ENCODE measurements at places on chromosomes 1 and 21.
A peak's percentile ranks its signal among the peaks of the same experiment; 100 is the strongest.

DNA sequence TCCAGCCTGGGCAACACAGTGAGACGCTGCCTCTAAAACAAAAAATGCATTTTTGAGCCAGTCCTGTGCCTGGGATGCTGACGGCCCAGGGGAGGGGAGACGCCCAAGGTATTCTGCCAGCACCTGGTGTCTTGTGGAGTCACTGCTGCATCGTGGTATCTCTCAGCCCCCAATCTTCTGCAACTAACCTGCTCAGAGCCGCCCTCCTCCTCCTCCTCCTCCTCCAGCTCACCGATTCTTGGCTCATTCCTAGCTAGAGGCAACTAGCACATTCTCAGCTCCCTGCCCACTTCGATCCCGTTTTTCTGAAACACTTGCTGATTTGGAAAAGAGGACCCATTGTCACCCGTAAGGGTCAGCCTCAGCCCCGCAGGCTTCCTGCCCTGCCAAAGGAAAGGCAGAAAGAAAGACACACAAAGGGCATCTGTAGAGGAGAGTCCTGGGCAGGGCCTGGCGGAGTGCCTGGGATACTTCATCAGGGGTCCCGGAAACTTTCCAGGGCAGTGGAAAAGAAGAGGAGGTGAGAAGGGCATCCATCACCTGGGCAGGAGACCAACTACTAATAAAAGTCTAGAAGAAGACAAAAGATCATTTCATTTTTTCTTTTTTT is 20.7 kb downstream of the GPR157 start:
- DNase-seq, result no peak

GRCh38 chr1:46457178-46457577 is 32.5 kb upstream of the DMBX1 start:
- DNase-seq, result no peak

DNA sequence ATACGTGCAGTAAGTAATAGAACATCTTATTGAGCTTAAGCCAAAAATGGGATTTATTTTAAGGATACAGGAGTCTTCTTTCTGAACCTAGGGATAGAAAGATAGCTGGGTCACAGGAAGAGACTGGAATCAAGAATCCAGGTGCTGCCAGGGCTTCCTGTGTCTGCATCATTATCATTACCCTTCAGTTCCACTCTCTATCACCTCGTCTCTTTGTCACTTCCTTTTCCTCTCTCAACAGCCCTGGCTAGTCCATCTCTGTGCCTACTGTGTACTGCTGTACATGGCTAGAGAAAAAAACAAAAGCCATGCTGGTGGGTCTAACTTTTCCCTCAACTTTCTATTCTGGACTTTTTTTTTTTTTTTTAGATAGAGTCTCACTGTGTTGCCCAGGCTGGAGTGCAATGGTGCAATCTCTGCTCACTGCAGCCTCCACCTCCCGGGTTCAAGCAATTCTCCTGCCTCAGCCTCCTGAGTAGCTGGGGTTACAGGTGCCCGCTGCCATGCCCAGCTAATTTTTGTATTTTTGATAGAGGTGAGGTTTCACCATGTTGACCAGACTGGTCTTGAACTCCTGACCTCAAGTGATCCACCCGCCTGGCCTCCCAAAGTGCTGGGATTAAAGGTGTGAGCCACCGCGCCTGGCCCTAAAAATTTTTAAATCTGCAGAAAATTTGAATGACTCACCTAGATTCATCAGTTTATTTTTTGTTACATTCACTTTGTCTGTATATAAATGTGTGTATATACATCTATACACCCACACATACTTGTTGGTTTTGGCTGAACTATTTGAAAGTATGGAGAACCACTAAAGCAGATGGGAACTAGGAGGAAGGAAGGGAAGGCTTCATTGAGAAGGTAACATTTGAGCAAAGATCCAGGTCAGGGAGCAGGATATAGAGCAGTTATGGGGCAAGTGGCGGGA is 31.9 kb downstream of the UBE4B start:
- no peak for DNase-seq

DNA sequence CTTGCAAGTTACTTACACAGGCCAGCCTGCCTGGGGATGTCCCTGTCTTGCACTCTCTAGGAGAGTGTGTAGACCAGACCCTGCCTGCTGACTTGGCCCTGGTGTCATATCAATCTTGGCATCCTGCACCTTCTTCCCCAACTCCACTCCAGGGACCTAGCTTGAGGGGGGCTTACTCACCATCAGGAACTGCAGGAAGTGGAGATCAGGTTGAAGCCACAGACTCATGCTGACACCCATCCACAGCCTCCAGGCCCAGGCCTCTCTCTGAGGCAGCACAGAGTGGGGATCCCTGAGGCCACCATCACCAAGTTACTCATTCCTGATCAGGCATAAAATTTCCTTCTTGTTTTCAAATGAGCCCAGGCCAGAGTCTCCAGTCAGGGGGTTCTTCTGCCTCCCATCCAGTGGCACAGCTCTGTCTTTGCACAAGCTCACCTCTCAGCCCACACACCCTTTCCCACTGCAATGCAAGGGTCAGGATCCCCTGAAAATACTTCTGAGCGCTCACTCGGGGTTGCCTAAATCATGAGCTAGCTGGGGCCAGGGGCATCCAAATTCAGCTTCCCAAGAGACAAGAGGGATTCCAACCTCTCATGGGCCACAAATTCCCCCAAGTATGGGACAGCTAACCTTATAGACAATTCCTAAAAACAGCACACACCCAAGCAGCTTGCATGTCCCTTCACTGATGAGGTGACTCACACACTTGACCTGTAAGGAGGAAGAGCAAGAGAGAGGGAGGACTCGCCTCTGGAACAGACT is 33.5 kb downstream of the CSMD2 start:
- no peak for DNase-seq

DNA sequence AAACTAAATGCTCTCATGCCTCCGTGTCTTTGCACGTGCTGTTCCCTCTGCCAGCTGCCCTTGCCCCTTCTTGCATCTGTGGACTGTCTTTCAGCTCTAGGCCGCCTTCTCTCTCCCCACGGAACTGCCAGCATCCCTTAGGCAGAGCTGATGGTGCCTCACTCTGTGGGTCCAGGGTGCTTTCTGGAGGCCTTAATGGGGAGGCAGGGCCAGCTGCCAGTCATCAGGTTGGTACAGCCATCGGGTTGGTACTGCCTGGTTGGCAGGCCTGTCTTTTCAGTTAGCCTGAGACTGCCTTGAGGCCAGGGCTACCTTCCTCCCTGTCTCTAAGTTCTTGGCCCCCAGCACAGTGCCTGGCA is 61.4 kb upstream of the TARBP1 start:
- DNase-seq, result no peak

GRCh38 chr1:230899841-230900251 is 31.5 kb upstream of the C1orf198 start:
- DNase-seq, result no peak

- DNase-seq, result no peak
These were observed 8.4 kb downstream of the CD34 start for GRCh38 chr1:207902566-207902965.

DNA sequence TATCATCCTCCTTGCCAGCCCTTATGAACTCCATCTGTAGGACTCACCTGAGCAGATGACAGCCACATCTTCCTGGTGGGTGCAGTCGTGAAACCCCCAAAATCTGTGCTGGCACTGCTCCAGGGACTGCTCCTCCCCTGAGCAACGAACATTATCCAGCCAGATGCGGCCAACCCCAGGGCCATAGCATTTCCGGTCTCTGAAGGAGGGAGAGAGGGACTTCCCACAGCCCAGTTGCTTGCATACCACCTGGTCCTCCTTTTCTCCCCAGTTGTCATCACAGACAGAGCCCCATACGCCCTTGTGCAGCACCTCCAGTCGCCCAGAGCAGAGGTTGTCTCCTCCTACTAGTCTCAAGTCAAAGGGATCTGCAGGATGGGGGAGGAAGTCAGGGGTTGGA is 8.5 kb downstream of the CD5L start:
- DNase-seq, result no peak

DNA sequence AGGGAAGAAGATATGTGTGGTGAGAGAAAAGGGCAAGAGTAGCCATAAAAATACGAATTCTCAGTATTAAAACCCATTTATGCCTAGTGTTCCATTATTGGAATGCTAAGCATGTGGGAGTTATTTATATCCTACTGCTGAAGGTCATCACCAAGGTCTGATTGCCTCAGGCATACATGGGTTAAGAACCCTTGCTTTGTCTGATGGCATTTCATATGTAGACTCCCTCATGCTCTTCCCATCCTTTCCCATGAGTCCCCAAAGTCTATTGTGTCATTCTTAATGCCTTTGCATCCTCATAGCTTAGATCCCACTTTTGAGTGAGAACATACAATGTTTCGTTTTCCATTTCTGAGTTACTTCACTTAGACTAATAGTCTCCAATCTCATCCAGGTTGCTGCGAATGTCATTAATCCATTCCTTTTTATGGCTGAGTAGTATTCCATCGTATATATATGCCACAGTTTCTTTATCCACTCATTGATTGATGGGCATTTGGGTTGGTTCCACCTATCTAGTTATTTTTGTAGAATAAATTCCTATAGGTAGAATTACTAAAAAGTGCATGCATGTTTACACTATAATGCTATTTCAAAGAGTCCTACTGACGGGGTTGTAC is 172.5 kb downstream of the DYRK1A start:
- no peak for DNase-seq

DNA sequence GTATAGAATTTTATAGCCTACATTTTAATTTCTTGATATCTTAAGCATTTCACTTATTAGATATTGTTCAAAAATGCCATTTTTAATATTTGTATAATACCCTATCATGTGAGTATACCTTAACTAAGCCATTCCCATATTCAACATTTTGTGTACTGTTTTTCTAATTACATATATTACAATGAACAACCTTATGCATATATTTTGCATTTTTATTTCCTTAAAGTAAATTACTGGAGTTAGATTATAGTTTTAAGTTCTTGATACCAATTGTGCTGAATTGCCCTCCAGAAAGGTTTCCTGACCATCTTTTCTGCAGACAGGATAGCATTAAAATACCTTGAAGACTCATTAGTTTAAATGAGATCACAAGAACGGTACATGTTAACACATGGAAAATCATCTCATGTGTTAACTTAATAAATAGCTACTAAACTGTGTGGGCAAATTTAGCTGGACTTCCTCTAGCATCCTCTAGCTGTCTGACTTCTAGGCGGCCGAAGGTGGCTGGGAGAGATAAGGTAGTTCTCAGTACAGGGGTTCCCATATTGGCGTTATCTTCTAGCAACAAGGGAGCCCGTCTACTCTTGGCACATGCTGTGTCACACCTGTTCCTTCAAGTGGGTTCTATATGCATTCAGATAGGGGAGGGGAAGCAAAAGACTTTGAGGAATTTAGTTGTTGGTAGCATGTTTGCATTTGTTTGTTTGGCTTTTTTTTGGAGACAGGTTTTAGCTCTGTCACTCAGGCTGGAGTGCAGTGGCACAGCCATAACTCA is 8.9 kb downstream of the DCLRE1B start:
- DNase-seq, result no peak

GRCh38 chr1:178846306-178846705 is 24.6 kb downstream of the ANGPTL1 start:
- DNase-seq, result no peak

DNA sequence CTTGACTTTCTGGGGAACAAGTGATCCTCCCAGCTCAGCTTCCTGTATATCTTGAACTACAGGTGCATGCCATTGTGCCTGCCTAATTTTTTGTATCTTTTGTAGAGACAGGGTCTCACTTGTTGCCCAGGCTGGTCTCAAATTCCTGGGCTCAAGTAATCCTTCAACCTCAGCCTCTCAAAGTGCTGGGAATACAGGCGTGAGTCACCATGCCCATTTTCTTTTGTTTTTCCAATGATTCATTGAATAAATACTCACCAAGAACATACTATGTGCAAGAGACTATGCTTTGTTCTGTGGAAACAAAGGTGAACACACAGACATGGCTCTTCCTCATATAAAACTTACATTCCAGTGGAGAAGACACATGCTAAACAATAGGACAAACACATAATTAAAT is 407.8 kb upstream of the DAB1 start:
- DNase-seq, result no peak

- no peak for DNase-seq
These were observed 163.0 kb upstream of the KAZN start for GRCh38 chr1:14435368-14436023.

DNA sequence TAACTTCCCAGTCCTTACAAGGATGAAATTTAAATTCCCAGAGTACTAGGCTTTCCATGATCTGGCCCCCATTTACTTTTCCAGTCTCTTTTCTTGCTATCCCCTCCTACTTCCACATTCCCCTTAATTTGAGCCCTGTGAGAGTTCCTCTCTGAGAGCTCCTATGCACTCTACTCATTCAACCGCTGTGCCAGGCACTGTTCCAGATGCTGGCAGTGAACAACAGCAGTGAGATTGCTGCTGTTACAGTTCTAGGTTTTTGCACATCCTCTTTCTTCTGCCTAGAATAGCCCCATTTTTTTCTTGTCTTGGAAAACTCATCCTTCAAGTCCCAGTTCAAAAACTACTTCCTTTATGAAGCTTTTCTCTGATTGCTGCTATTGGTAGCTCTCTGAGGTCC is 18.8 kb downstream of the ATF6 start:
- DNase-seq, result peak; percentile 80

GRCh38 chr1:1216770-1217620 is 3.0 kb upstream of the TNFRSF4 start:
- DNase-seq, result no peak

- DNase-seq, result no peak
These were observed 33.2 kb upstream of the SERBP1 start for GRCh38 chr1:67463298-67463955.

DNA sequence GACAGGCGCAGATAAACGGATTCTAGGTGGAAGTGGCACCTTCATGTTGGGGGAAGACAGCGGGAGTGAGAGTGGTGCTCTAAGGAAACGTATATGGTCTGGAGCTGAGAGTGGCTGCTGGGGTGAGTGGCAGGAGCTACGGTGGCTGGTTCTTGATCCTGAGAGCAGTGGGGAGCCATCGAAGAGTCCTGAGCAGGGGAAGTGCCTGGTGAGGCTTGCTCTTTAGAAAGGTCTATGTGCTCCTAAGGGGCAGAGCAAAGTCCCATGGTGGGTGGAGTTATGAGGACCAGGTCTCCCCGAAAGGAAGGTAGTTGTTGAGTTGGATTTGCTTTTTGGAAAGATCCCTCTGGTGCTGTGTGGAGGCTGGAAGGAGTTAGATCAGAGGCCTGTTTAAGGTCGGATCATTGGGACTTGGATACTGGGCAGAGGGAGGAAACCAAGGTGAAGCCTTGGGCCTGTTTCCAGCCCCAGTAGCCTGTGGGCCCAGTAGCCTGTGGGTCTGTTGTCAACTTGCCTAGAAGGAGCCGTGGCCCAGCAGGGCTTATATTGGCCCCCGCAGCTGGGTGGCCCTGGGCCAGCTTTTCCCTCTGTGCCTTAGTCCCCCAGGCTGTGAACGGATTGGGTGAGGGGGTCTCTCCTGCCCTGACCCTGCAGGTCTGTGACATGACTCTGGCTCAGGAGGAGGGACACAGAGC is 33.0 kb downstream of the ACOT11 start:
- no peak for DNase-seq

- DNase-seq, result no peak
These were observed 486 bp downstream of the NIPAL3 start for GRCh38 chr1:24415910-24416665.

DNA sequence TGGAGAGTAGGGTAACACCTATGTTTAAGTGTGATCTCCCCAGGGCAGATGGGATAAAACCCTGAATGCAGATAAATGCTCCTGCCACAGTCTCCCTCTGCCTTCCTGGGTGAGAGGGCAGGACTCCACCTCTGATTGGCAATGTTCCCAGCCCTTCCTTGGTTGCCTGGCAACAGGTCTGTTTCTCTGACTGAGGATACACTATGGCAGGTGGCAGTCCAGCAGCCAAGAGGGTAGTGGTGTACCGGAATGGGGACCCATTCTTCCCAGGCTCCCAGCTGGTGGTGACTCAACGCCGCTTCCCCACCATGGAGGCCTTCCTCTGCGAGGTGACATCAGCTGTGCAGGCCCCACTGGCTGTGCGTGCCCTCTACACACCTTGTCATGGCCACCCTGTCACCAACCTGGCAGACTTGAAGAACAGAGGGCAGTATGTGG is at the start of gene DCDC2B:
DCDC2B (plus strand) TSS at position 199 of the 438 bp plus-strand sequence; CDS start at position 204, 5 bp downstream.
- no peak for DNase-seq
